Mucosa of descending colon (tissue), 3 donors: ENCODE measurements at places on chromosomes 1 and 21. TPM values are rescaled to one million over a fixed set of nuclear protein-coding genes. Genes with fewer than 3 reads are reported as not detected.

- DNase-seq, result no peak
Measured at GRCh38 chr1:150622303-150622975, 7.0 kb downstream of the ENSA start.

DNA sequence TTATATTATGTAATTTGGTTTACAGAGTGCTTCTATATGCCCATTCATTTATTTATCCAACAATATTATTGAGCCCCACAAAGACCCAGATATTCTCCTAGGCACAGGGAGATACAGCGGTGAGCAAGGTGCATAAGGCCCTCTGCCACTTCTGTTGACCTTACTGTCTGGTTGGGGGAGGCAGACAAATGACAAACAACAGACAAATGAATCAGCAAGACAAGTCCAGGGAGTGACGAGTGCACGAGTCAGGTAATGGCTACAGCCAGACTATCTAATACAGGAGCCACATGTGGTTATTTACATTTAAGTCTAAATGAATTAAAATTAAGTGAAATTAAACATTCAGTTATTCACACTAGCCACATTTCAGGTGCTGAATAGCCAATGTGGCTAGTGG, 22.0 kb upstream of the BCAR3 start:
- DNase-seq, result no peak

DNA sequence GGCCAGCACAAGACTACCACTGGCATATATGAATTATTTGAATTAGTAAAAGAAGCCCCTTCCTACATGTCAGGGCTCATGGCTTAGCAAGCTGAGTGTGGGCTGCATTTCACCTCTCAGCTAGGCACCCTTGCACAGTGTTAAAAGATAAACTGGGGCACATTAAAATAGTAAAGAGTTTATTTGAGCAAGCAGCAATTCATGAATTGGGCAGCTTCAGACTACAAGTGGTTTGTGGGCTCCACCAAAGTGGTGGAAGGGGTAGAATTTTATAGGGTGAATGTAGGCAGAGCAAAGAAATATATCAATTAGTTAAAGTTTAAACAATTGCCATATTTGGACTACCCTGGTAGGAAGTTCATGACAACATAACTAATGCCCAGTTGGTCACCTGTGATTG, 178.8 kb downstream of the PLPP3 start:
- DNase-seq, result no peak

DNA sequence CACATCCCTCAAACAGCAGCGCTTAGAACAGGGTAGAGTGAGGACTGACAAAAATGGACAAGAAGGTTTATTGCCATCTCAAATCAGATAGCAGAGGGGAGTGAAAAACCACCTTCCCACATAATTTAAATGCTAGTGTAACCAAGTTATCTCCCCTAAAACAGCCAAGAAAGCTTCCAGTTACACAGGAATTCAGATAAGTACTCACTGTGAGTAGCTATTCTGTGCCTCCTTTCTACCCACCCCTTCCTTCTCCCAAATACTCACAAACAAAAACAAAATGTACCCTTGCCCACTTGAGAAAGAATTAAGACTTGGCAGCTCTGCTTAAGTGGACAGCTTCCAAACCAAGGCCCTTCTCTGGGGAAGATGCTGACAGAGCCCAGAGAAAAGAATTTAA, 9.1 kb downstream of the OTUD7B start:
- DNase-seq, result no peak

- DNase-seq, result no peak
Measured at GRCh38 chr1:218991089-218991488, 182.6 kb upstream of the LYPLAL1 start.

GRCh38 chr1:159646687-159647086, 59.1 kb downstream of the APCS start:
- DNase-seq, result no peak

DNA sequence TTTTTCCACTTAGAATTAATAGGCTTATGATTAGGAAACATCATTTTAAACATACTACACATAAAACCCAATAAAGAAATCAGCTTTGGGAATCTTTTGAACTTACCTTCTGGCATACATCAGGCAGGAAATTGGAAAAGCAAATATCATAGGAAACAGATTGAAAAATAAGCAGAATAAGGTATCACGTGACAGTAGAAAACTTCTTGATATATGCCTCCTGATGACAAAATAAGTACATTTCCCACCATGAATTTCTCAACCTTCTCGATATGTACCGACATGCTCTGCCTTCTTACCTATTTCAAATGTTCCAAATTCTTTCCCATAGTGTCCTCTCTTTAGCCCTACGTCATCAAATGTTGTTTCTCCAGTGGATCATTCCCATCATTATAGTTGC, 72.4 kb downstream of the CLCA4 start:
- no peak for DNase-seq

DNA sequence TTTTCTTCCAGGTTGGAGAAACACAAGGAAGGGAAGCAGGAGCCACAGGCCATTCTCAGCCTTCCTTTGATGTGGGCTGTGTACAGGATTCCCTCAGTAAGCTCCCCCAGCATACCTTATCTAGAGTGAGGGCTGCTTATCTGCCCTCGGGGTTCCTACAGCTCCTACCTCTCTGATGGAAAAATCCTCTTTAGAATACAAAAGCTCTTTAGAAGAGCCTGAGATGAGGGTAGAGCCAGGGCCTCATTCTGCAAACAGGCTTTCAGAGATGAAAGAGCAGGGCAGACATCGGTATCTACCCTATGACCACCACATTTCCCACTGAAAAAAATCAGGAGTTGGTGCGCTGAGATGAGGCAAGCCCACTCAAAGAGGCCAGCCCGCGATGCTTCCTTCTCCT, 85.1 kb downstream of the PLPP3 start:
- DNase-seq, result no peak

GRCh38 chr1:211944733-211945500, 90.4 kb downstream of the INTS7 start:
- DNase-seq, result no peak

- no peak for DNase-seq
Measured at GRCh38 chr1:204563307-204563706, 47.1 kb downstream of the MDM4 start.

- DNase-seq, result peak; percentile 47
Measured at GRCh38 chr1:233328142-233328921, 808 bp downstream of the MAP3K21 start.

GRCh38 chr1:110554871-110555801, 36.2 kb upstream of the KCNA10 start:
- peak; percentile 50 for DNase-seq

GRCh38 chr1:55441489-55441888, 226.3 kb upstream of the USP24 start:
- DNase-seq, result no peak

GRCh38 chr1:26278724-26279455, 996 bp upstream of the SH3BGRL3 start:
- DNase-seq, result peak; percentile 77

The SHE gene
- total RNA-seq, result 3.6 TPM

The LMX1A gene
- total RNA-seq, result 0.38 TPM

The OR2T29 gene
- not detected for total RNA-seq

The PGLYRP3 gene
- total RNA-seq, result not detected

The OPRD1 gene
- 0.48 TPM for total RNA-seq

The SPRR2G gene
- not detected for total RNA-seq
